ENCODE measurements at places on chromosomes 6 and 20. TPM values are rescaled to one million over a fixed set of nuclear protein-coding genes. Genes with fewer than 3 reads are reported as not detected.

GRCh38 chr20:3732327-3733118 is at the start of gene HSPA12B:
Gene HSPA12B, plus strand, starts transcription at chr20:3732685. Its CDS starts 5,990 bp downstream, at chr20:3738675.
- no peak for DNase-seq

DNA sequence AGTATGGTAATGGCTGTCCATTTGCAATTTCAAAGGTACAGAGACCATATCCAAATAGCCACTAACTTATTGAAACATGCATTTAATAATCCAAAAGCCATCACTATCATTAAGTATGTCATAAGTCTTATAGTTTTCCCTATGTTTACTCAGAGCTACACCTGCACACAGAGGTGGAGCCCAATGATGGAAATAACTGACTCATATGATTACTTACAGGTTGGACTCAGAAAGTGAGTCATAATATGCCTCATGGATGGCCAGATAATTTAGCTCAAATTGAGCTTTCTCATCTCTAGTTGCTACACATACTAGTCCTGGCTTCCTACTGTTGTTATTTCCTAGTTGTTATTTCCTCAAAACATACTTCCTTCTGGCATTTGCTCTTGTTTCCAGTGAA is 104.4 kb upstream of the KHDRBS2 start:
- DNase-seq = no peak

AVP gene
- not detected for total RNA-seq

F13A1 gene
- total RNA-seq = not detected

- no peak for DNase-seq
Observed at GRCh38 chr6:96153775-96154174, 138.0 kb downstream of the FUT9 start.

SCGN gene
- total RNA-seq = not detected

- peak; percentile 25 for DNase-seq
Observed at GRCh38 chr6:108677357-108677756, 116.6 kb downstream of the FOXO3 start.
